Umbilical cord (tissue), 2 donors: ENCODE measurements at places on chromosomes 1 and 21. TPM values are rescaled to one million over a fixed set of nuclear protein-coding genes. Genes with fewer than 3 reads are reported as not detected.
A peak's percentile ranks its signal among the peaks of the same experiment; 100 is the strongest.

- no peak for DNase-seq
Observed at GRCh38 chr21:42361286-42361685, 5.0 kb downstream of the TFF1 start.

DNA sequence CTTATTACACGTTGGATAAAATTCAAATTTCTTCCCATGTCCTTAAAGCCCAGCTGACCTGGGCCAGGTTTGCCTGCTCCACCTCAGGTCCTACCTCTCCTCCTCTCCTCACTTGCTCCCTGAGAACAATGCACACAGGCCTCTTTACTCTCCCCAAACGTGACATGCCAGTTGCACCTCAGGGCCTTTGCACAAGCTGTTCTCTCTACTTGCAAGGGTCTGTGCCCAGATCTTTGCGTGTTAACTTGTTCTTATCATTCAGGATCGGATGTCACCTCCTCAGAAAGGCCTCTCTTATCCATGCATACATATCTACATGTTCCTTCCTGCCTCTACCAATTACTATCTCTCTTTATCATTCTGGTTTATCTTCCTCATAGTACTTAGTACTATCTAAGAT, 14.7 kb upstream of the LEFTY1 start:
- DNase-seq: no peak

DMBX1 gene
- total RNA-seq: 1.4 TPM

KCNA2 gene
- total RNA-seq: 2.6 TPM

GRCh38 chr1:22861764-22862440, 110.8 kb downstream of the LACTBL1 start:
- peak; percentile 50 for DNase-seq

- no peak for DNase-seq
Observed at GRCh38 chr1:57832612-57833011, 408.8 kb upstream of the DAB1 start.

LAX1 gene
- 4.1 TPM for total RNA-seq

GRCh38 chr1:30159015-30159414, 564.4 kb downstream of the MATN1 start:
- no peak for DNase-seq

HOOK1 gene
- 6.3 TPM for total RNA-seq

DNA sequence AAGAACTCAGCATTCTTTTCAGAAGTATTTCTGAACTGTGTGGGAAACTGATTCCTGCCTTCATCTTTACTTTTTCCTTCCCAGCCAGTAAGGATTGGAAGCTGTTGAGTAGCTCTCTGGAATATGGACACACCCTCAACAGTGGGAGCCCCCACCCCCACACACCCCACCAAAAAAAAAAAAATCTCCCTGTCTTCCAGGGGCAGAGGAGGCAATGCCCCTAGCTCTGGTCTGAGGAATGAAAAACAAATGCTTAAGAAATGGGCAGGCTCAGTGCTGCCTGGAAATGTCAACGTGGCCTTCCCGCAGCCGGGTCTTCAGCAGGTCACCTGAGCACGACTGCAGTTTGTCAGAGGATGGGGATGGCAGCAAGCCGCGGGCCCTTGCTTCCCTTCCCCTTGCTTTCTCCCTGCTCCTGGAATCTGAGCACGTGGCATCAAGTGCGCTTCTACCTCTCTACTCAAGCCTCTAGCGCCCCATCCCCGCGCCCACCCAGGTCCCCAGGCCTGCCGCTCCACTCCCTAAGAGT, 479 bp downstream of the RGS16 start:
- peak; percentile 41 for DNase-seq

- no peak for DNase-seq
Observed at GRCh38 chr21:28138272-28138671, 854.4 kb downstream of the LTN1 start.

- no peak for DNase-seq
Observed at GRCh38 chr21:36803816-36804439, 105.0 kb downstream of the SIM2 start.

GRCh38 chr1:109468903-109469302, 2.6 kb downstream of the SYPL2 start:
- DNase-seq: no peak

LCE1C gene
- not detected for total RNA-seq

GRCh38 chr1:201716742-201717135, 112.2 kb upstream of the IPO9 start:
- DNase-seq: no peak

HHIPL2 gene
- not detected for total RNA-seq

RGS8 gene
- total RNA-seq: 5.3 TPM

DNA sequence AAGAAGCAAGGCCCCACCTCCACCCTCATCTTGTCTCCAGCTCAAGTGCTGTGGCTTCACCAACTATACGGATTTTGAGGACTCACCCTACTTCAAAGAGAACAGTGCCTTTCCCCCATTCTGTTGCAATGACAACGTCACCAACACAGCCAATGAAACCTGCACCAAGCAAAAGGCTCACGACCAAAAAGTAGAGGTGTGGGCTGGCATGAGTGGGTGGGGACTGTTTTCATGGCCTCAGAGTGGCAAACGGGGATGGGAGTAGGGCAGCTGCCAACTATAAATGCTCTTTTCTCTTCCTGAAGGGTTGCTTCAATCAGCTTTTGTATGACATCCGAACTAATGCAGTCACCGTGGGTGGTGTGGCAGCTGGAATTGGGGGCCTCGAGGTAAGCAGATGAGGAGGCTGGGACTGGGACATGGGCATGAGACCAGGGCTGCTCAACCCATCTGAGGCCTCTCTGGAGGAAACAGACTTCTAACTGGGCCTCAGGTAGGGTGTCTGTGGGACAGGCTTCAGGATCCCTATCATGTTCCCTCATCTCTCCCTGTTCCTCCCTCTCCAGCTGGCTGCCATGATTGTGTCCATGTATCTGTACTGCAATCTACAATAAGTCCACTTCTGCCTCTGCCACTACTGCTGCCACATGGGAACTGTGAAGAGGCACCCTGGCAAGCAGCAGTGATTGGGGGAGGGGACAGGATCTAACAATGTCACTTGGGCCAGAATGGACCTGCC, 8.8 kb upstream of the P3R3URF start:
- DNase-seq: no peak

IFNAR2 gene
- total RNA-seq: 2.2 TPM
